CD4-positive, alpha-beta memory T cell (primary cell): ENCODE measurements at places on chromosomes 1 and 21. TPM values are rescaled to one million over a fixed set of nuclear protein-coding genes. Genes with fewer than 3 reads are reported as not detected.

- DNase-seq, result no peak
Observed at GRCh38 chr1:167438171-167439138, 79.9 kb downstream of the CD247 start.

GRCh38 chr21:28885853-28886177 lies 106.9 kb downstream of the LTN1 start:
- no peak for DNase-seq

GRCh38 chr1:221503268-221503667 lies 238.6 kb downstream of the DUSP10 start:
- DNase-seq, result no peak

DNA sequence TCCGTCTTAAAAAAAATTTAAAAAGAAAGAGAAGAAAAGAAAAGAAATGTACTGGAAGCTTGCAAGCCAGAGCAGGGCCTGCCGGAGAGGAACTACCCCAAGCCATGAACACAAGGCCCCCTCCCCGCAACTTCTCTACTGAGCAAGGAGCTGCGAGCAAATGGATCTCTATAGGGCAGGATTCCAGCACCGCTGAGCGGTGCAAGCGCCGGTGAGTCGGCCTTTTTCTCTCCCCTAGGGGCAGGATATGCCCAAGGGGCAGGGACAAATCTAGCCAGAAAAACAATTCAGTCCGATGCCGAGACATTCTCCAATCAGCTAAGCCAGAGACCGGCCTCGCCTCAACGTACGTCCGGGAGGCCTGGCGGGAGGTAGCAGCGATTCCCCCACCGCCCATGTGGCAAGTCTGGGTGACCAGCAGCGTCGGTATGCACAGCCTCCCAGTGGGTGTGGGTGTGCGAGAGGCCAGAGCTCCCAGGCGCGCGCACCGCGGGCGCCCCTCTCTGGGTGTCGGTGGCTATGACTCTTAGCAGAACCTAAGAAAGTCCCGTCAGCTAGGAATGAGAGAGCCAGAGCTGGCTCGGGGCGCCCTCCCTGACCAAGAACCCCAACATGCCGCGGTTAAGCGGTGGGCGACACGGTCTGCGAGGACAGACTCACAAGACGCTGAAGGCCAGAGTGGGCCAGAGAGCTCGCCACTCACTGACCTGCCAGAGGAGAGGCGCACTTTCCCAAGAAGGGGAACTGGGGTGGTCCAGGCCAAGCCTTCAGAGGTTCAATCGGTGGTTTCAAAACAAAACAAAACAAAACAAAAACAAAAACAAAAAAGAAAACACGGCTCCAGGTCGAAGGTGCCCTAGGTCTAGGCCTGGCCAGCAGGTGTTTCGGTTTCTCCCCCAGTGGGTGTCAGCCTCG lies 1.9 kb downstream of the CSMD2 start:
- DNase-seq, result no peak

GRCh38 chr1:65577278-65577677 lies 156.8 kb downstream of the LEPR start:
- DNase-seq, result no peak

GRCh38 chr1:9136932-9137331 lies 8.0 kb upstream of the GPR157 start:
- no peak for DNase-seq

- no peak for DNase-seq
Observed at GRCh38 chr1:97636941-97637340, 283.9 kb downstream of the DPYD start.

DNA sequence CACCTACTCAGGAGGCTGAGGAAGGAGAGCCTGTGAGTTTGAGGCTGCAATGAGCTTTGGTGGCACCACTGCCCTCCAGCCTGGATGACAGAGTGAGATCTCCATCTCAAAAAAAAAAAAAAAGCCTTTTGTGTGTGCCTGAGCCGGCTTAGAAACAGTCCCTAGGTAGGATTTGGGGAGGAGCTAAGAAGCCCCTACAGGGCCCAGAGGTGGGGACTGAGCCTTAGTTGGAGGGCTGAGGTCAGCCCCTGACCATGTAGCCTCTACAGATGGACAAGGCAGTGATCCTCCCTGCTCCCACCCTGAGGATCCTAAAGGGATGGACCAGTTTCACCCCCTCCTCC lies 2.5 kb downstream of the ADAMTSL4 start:
- no peak for DNase-seq

DNA sequence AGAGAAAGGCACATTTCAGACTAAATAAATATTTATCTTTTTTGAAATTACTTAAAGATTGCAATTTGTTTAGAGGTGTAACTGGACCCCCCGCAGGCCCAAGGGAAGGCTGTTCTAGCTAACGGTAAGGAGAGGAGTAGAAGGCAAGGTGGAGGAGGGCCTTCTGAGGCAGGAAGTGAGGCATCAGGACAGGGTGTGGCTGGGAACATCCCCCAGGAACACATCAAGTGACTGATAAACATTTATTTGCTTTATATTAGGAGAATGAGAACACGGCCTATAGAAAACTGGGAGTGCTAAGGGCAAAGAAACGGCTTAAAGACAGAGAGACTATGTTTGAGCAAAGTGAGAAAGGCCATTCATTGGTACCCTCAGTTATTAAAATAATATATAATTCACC lies 23.2 kb downstream of the HIVEP3 start:
- DNase-seq, result no peak

- no peak for DNase-seq
Observed at GRCh38 chr1:15328351-15329103, 81.2 kb upstream of the EFHD2 start.

DNA sequence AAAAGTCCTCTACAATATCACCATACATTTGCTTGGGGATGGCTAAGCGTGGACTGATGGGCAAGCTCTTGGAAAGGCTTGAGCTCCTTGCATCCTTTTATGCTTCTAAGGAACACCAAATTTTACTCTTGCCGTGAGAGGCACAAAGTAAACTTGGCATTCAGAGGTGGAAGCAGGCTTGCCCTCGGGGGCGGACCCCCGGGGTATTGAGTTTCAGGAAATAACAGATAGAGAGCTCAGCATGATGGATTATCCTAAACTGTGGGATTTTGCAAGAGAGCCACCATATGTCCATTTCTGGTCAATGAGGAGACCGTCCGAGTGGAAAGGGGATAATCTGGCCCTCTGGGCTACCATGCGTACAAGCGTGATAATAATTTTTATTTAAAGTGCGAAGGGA lies 14.0 kb downstream of the IFI16 start:
- DNase-seq, result no peak

DNA sequence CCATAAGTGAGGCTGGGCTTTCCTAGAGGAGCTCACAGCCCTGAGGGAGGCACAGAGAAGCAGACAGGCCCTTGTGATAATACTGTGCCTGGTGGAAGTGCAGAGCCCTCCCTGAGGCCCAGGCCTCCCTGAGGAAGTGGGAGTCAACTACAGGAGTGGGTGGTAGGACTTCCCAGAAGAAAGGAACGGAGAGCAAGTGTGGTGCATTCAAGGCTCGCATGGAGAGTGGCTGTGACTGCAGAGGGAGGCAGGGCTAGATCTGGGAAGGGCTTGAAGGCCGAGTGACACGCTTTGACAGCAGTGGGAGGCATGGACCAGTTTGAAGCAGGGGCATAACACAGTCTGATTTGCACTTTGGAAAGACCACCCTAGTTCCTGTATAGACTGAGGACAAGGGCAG lies 37.3 kb downstream of the AZIN2 start:
- DNase-seq, result no peak

CAPN9 gene
- total RNA-seq, result not detected

XCL1 gene
- total RNA-seq, result 0.55 TPM

VCAM1 gene
- not detected for total RNA-seq

PTGFR gene
- total RNA-seq, result not detected

UBE2U gene
- total RNA-seq, result not detected

PTCH2 gene
- total RNA-seq, result 1.3 TPM
